Stimulated activated CD8-positive, alpha-beta memory T cell treated with anti-CD3 and anti-CD28 coated beads, Interleukin-7, amount 100 ng/mL, for 4 hours (primary cell): ENCODE measurements at places on chromosomes 6 and 20.

DNA sequence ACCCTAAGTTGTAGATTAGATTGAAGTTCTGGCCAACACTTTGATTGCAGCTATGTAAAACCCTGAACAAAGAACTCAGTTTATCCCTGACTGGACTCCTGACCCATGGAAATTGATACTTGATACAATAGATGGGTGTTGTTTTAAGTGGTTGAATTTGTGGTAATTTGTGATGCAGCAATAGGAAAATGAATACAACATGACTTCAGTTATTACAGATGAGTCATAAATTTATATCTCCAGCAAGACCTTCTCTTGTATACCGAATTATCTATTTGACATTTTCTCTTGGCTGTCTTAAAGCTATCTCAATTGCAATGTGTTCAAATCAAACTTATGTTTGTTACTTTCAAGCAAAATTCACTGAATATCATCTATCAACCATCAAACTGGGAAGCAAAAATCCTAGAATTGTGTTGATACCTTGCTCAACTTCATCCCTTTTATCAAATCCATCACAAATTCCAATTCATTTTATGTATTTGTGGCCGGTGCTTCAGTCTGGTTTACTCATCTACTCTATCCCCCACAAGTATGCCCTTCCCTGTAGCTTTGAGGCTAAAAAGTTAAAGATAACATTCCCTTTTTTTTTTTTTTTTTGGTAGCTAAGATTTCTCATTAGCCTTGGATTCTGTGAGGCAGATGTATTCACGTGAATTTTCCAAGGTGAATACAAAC lies 129.4 kb upstream of the CENPW start:
- no peak for DNase-seq

- no peak for DNase-seq
These were observed 90.6 kb downstream of the TTLL2 start for GRCh38 chr6:167415441-167415961.

DNA sequence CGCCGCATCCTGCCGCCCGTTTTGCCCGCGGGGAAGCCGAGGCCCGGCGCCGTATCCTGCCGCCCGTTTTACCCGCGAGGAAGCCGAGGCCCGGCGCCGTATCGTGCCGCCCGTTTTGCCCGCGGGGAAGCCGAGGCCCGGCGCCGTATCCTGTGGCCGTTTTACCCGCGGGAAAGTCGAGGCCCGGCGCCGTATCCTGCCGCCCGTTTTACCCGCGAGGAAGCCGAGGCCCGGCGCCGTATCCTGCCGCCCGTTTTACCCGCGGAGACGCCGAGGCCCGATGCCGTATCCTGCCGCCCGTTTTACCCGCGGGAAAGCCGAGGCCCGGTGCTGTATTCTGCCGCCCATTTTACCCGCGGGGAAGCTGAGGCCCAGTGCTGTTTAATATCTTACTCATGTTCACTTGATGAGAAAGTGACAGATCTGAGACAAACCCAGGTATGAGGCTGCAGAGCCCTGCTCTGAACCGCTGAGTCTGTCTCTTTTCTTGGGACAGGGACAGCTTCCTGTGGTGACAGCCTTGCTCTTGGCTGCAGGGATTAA lies 129.4 kb downstream of the CDH26 start:
- DNase-seq: no peak

GRCh38 chr6:111342913-111343312 lies 140.1 kb downstream of the REV3L start:
- DNase-seq: no peak

DNA sequence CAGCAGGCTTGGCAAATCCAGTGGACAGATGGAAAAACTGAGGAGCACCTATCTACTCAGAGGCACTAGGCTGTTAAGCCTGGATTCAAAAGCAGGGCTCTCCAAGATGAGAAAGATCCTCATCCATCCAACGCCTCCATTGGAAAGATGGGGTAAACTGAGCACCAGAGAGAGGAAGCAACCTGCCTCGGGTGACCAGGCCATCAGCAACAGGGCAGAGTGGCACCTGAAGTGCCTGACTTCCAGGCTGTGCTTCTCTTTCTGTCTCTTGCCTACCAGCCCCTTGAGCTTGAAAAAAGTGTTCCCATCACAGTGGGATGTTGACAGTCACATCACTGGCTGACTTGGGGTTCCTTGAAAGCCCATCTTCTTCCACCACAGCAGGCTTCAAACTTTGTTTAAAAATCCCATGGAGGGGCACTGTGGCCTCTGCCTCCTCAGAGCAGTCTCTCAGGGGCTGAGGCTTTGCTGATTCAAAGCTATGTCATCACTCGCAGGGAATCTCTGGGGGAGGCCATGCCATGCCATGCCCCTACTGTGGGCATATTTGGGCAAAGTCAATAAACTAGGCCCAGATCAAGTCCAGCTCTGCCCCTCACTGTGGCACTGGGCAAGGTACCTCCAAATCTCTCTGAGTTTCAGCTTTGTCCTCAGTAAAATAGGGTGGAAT lies 44.8 kb upstream of the TGM2 start:
- no peak for DNase-seq

GRCh38 chr6:29425075-29425474 lies 10.3 kb downstream of the OR12D1 start:
- no peak for DNase-seq

GRCh38 chr6:80364149-80364548 lies 257.7 kb downstream of the BCKDHB start:
- DNase-seq: no peak

DNA sequence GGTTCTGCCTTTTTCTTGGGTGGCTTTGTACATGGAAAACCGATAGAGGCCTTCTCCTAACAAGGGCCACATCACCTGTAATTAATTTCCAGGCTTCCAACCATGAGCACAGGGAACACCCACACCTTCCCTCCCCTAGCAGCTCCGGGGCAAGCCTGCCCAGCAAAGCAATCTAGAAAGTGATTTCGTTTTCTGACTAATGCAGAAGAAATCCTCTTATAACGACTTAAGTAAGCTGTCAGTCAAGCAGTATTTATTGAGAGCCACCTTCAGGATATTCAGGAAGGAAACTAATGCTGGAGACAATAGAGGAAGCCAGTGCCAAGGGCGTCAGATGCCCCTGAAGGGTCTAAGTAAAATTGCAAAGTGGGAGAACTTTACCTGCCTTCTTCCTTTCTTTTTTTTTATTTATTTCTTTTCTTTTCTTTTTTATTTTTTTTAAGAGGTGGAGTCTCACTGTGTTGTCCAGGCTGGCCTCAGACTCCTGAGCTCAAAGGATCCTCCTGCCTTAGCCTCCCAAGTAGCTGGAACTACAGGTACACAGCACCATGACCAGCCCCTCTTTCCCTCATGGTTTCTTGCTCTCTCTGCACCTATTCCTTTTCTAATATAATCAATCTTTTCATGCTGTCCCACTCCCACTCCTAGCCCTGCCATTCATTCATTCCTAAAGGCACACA lies 67.5 kb upstream of the MBOAT1 start:
- no peak for DNase-seq

DNA sequence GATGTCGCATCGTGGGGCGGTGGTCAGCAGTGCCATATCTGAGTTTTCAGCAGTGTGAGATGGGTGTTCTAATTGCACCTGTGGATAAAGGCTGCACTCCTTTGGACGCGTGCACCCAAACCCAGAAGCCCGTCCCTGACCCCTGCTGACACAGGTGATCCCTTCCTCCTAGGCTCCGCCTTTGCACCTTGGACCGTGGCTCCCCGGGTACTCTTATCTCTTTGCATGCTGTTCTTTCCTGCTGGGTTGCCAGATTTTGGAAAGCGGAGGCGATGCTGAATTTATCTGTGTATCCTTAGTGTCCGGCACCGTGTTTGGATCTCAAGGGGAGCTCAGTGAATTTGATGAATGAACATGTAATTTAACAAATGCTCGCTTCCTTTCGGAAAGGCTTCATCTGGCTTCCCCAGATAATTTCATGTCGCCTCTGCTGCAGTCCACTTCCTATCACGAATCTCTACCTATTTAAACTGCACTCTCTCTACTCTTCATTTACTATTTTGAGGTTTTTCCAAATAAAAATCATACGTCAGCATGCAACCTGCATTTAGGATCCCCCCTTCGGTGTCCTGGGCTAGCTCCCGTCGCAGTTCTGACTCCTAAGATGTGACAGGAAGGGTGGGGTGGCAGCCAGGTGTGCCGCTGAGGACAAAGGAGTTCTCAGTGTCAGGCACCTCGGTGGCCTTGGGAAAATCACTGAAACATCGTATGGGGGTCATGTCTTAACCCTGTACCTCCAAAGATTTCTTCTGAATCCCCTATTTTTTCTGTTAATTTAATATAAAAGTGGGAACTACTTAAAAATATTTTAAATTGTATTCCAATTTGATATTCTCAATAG lies 753 bp upstream of the PERP start:
- no peak for DNase-seq

DNA sequence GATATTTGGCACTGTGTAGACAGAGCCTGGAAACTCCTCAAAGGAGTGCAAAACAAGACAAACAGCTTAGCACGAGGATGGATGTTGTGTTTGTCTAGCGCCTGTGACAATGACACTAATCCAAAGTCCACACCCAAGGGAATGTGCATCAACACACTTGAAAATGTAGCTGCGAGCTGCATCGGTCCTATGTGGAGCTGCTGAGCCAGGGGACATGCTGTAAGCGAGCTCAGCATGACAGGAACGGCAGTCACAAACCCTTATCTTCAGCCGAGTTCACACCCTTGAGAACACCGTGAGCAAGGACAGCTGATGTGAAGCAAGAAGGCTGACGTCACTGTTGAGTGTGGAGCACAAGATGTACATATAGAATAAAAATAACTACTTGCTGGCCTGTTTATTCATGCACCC lies 684.3 kb downstream of the QKI start:
- DNase-seq: no peak
